ENCODE measurements at places on chromosomes 3 and 15.

GRCh38 chr15:93703092-93703739 is 528.1 kb upstream of the MCTP2 start:
- no peak for DNase-seq
- no peaks in the 10 kb centered on the region for H3K4me1 ChIP-seq
- H3K27ac ChIP-seq, result no peak overlapping the region

GRCh38 chr15:87493803-87494202 is 762.7 kb downstream of the NTRK3 start:
- H3K4me1 ChIP-seq, result no peaks in the 10 kb centered on the region
- H3K36me3 ChIP-seq, result no peaks in the 10 kb centered on the region
- H3K4me3 ChIP-seq, result no peak overlapping the region
- H3K27ac ChIP-seq, result no peak overlapping the region

DNA sequence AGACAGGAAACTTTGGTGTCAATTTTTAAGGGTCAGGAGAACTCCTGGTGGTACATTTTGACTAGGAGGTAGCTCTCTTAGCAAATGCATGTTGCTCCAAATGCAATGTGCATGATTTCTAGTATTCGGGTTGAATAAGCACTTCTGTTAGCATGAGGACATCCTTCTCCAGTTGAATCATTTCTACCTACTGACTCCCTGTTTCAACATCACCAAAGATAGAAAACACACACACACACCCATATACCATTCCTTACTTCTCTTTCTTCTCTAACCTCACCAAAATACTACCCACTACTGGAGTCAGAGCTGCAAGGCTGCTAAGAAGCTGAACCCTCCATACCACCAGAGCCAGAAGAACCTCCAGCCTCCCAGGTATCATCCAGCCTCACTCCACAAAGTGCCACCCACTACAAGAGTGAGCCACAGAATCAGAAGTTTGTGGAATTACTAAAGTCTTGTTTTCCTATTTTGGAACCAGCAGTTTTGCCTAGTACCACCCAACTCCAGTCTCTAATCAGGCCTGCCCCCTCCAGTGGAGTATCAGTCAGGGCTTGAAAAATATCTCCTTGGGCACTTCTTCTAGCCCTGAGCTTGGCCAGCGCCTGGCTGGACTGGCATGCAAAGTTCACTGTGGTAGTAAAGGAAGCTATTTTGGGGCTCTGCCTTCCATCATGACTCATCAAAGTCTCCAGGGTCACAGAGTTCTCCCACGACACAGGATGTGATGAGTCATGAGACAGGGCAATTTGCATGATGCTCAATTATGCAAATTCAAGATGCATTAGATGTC is 110.3 kb downstream of the CYP19A1 start:
- DNase-seq, result peak; percentile 30
- H3K4me3 ChIP-seq, result no peak overlapping the region
- no peaks in the 10 kb centered on the region for H3K36me3 ChIP-seq
- no peaks in the 10 kb centered on the region for H3K4me1 ChIP-seq

- H3K36me3 ChIP-seq, result no peaks in the 10 kb centered on the region
- no peak overlapping the region for H3K27ac ChIP-seq
- H3K4me3 ChIP-seq, result no peak overlapping the region
- peak; percentile 34 for DNase-seq
- no peaks in the 10 kb centered on the region for H3K27me3 ChIP-seq
- H3K4me1 ChIP-seq, result no peaks in the 10 kb centered on the region
These were observed 42.7 kb downstream of the DUT start for GRCh38 chr15:48373821-48374451.

DNA sequence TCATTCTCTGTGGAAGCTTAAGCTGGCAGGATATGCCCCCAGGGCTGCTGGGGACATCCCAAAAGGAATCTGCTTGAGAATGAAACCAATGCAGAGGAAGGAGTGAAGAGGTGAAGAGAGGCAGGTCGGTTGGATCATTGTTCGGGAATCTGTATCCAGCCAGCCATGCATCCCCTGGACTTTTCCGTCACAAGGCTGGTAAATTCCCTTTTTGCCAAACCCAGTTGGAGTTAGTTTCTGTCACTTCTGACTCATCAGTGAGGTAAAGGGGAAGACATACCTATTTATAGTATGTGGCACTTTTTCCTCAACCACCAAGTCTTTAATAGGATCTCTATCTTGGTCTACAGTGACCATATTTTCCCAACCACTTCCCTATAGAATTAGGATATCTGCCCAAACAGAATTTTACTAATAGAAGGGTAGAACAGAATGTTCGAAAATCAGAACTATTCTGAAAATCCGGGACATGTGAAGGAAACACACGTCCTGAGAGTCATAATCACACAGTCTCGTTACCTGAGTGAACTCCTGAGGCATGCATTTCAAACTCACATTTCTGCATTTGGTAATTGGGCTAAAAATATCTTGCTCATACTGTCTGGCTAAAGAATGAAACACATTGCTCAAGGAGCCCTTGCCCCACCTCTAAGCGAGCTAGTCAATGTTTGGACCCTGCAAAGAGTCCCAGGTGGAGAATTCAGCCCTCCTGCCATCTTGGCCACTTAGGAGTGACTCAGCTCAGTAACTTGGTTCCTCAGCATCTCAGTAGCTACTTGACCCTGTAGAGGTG is 289.7 kb upstream of the ADAMTS9 start:
- no peaks in the 10 kb centered on the region for H3K27me3 ChIP-seq
- H3K4me1 ChIP-seq, result no peaks in the 10 kb centered on the region
- H3K36me3 ChIP-seq, result peaks cover 7% of the 10 kb centered on the region
- DNase-seq, result no peak
- no peak overlapping the region for H3K27ac ChIP-seq

DNA sequence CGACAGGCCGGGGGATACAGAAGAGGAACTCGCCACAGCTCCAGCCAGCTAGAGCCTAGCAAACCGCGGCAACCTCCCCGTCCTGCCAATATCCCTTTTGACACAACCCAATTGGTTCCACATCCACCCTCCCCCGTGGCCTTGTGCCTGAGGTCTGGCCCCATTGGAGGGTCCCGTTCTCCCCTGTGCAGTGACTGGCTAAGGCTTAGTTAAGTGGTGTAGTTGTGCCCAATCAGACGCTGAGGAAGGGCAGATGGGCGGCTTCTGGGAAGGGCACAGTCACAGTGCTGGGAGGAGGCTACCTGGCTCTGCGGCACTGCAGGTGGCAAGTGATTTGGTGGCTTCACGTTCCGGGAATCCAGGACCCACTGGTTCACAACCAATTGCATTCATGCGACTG is 78.6 kb downstream of the SNRK start:
- H3K27me3 ChIP-seq, result no peaks in the 10 kb centered on the region
- H3K4me1 ChIP-seq, result peaks cover 10% of the 10 kb centered on the region
- peaks cover 8% of the 10 kb centered on the region for H3K36me3 ChIP-seq

DNA sequence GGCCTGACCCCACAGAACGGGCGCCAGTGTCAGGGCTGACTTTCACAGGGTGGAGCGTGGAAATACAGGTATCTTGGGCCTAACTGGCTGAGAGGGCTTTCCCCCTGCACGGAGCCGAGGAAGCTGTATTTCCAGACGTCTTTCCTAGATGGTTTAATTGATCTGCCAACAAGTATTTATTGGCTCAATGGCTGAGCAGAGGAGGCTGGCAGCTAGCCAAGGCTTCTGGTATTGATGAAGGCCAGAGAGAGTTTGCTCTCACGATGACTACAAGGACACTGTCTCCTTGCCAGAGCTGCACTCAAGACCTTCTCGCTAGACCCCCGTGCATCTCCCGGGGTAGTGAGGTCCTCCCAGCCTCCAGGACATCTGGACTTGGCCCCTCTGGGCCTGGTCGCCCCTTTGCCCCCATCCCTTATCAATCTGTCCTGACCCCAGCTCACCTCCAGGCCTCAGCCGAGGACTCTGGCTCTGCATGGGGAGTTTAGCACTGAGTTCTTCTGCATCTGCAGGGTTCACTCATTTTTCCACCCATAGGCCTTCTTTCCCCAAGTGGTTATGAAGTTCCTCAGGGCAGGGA is 20.6 kb downstream of the SPSB4 start:
- H3K36me3 ChIP-seq, result no peaks in the 10 kb centered on the region
- no peak for DNase-seq
- no peak overlapping the region for H3K4me3 ChIP-seq
- H3K4me1 ChIP-seq, result peaks cover 8% of the 10 kb centered on the region
- no peaks in the 10 kb centered on the region for H3K27me3 ChIP-seq
- H3K27ac ChIP-seq, result no peak overlapping the region

DNA sequence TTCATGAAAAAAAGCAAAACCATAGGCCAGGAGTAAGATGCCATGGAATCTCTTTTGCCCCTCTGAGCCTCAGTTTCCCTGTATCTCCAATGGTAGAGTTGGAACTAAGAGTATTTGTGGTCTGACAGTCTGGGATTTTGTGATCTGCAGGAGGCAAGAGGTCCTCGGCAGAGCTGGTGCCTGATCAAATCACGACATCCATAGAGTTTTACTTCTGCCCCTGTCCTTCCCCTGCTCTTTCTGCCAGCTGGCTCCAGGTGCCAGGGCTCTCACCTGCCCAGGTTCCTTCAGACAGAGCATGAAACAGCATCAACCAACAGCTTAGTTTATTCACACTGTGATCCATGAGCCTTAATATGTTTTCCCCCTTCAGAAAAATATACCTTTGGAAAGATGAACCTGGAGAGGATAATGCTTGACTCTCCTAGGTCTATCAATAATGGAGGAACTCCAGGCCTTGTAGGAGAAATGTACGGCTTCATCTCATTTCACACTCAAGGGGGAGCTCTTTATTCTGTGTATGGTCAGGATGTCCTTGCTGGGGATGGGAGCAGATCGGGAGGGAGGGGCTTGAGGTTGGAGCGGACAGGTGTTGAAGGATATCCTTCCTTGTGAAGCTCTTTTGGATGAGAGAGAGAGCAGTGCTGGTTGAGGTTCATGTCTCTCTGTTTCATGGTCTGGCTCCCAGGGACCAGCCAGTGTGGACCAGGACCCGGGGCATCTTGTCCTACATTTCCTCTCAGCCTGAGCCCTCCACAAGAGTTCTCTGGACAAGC is 309.9 kb downstream of the RPLP1 start:
- H3K27ac ChIP-seq, result no peak overlapping the region
- H3K4me3 ChIP-seq, result no peak overlapping the region
- DNase-seq, result no peak
- H3K4me1 ChIP-seq, result peaks cover 15% of the 10 kb centered on the region
- no peaks in the 10 kb centered on the region for H3K36me3 ChIP-seq

DNA sequence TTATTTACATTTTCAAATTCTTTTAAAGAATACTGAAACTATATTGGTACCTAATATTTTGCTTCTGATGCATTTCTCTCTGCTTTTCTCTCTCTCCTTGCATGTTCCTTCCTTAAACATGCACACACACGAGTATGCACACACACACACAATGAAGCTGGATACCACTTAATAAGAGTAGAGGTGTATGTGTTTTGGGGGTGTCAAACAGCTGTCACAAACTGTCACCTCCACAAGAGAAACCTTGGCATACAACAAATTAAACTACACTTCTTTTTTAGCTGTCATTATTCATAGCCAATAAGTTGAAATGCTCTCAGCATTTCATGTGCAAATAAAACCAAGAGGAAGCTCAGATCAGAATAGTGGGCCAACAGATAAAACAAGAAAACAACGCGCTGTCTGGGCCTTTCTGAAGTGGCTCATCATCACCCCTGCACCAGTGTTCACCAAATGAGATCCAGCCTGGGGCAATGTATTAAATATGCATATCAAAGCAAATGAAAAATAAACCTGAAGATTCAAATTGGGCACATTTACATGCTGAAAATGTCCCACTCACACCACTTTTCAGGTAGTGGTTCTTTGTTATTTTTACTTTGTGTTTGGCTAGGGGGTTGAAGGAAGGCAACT is 9.7 kb downstream of the MEIS2 start:
- H3K27ac ChIP-seq, result no peak overlapping the region
- no peak for DNase-seq
- H3K36me3 ChIP-seq, result peaks cover 15% of the 10 kb centered on the region
- H3K4me1 ChIP-seq, result peaks cover 8% of the 10 kb centered on the region
- no peaks in the 10 kb centered on the region for H3K27me3 ChIP-seq

- no peak for DNase-seq
- H3K27ac ChIP-seq, result no peak overlapping the region
- no peaks in the 10 kb centered on the region for H3K27me3 ChIP-seq
- H3K4me3 ChIP-seq, result no peak overlapping the region
These were observed 21.8 kb upstream of the IL1RAP start for GRCh38 chr3:190492129-190492528.

- no peaks in the 10 kb centered on the region for H3K27me3 ChIP-seq
- peaks cover 10% of the 10 kb centered on the region for H3K36me3 ChIP-seq
- H3K4me1 ChIP-seq, result peaks cover 7% of the 10 kb centered on the region
- no peak overlapping the region for H3K27ac ChIP-seq
These were observed 2.6 kb downstream of the SLMAP start for GRCh38 chr3:57758686-57759085.

- no peaks in the 10 kb centered on the region for H3K4me1 ChIP-seq
- H3K27ac ChIP-seq, result no peak overlapping the region
- no peak for DNase-seq
- H3K27me3 ChIP-seq, result no peaks in the 10 kb centered on the region
These were observed 289.9 kb downstream of the GAP43 start for GRCh38 chr3:115913069-115913686.

- no peaks in the 10 kb centered on the region for H3K4me1 ChIP-seq
- H3K4me3 ChIP-seq, result no peak overlapping the region
- no peaks in the 10 kb centered on the region for H3K27me3 ChIP-seq
- H3K27ac ChIP-seq, result no peak overlapping the region
- DNase-seq, result no peak
These were observed 837.8 kb downstream of the DIPK2A start for GRCh38 chr3:144809380-144809779.

- H3K27ac ChIP-seq, result no peak overlapping the region
- H3K27me3 ChIP-seq, result peaks cover 9% of the 10 kb centered on the region
- peak; percentile 63 for DNase-seq
- H3K4me3 ChIP-seq, result no peak overlapping the region
These were observed 189.1 kb downstream of the GOLGA6L6 start for GRCh38 chr15:20352241-20353200.

- DNase-seq, result no peak
- H3K4me3 ChIP-seq, result no peak overlapping the region
- no peak overlapping the region for H3K27ac ChIP-seq
- no peaks in the 10 kb centered on the region for H3K36me3 ChIP-seq
- H3K4me1 ChIP-seq, result no peaks in the 10 kb centered on the region
These were observed 509.9 kb downstream of the OCA2 start for GRCh38 chr15:27589260-27589659.

All from tibial artery (tissue), 4 donors.